ENCODE measurements at places on chromosomes 3 and 15.

- no peak for DNase-seq
These were observed 3.6 kb downstream of the CHSY1 start for GRCh38 chr15:101248274-101248673.

GRCh38 chr3:184750349-184751083, 38.7 kb upstream of the MAGEF1 start:
- DNase-seq: no peak

DNA sequence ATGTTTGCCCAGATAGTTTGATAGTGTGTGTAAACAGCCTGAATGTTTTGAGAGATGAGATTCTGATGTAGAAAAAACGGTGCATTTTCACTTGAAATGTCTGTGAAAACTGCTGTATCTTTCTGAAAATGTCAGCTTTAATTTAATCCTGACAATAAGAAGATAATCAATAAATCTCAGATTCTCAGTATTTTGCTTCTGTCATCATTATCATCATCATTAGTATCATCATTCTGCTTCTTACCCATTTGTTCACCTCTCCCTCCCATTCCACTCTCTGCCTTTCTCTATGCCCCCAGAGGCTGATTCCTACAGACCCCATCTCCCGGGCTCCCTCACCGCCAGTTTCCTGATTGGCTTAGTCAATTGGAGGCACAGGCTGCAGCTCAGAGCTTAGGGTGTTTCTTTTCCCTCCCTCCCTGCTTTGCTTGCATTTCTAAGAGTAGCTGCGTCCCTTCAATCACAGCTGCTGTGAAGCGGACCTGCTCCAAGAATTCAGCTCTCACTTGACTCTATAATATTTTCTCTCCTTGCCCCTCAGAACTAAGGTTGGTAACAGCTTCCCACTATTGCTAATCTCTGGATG, 8.2 kb upstream of the SNTN start:
- DNase-seq: no peak

- no peak for DNase-seq
These were observed 6.4 kb upstream of the NR1D2 start for GRCh38 chr3:23938688-23939087.

GRCh38 chr15:62454567-62455172, 289.6 kb upstream of the C2CD4B start:
- DNase-seq: no peak

- no peak for DNase-seq
These were observed 18.7 kb downstream of the OR5H15 start for GRCh38 chr3:98185180-98185579.

GRCh38 chr15:100211855-100212850, 129.6 kb downstream of the ADAMTS17 start:
- DNase-seq: no peak

DNA sequence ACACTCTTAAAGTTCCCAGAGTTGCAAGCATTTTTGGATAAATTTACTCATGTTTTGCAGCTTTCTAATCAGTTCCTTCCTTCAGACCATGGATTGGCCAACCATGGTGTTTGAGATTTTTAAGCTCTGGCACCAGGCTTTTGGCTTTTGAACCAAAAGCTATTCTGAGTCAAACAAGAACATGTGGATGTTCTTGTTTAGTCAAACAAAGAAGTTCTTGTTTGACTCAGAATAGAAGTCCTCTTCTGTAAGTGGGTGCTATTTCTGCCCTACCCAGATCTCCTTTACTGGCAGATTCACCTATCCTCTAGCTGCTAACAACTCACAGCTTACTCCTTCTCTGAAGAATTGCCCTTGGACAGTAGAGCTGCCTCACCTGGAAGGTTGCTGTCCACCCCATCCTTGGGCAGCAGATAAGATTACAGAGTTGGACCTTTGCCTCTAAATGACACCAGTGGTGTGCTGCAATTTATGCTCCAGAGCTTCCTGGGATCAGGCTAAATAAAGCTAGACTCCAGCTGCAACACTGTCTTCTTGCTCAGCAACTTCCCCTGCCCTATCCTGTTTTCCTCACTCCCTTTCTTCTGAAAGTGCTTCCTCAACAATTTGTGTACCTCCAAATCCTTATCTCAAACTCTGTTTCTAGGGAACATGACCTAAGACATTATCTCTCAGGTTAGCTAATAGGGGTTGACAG, 65.6 kb downstream of the COL6A6 start:
- DNase-seq: no peak

DNA sequence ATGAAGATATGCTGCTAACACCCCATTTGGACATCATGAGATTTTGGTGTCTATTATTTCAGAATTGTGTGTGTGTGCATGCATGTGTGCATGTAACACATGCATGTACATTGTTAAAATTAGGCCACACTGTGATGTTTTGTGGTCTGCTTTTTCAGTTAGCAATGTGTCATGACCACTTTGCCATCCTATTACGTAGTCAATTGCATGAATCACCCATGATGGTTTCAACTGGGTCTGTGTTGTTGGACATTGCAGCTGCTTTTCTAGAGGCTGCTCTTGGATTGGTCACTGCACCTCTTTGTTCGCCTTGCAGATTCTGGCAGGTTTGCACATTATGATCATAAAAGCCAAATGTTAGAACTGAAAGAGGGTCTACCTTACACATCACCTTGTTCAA, 101.0 kb upstream of the THBS1 start:
- DNase-seq: no peak

DNA sequence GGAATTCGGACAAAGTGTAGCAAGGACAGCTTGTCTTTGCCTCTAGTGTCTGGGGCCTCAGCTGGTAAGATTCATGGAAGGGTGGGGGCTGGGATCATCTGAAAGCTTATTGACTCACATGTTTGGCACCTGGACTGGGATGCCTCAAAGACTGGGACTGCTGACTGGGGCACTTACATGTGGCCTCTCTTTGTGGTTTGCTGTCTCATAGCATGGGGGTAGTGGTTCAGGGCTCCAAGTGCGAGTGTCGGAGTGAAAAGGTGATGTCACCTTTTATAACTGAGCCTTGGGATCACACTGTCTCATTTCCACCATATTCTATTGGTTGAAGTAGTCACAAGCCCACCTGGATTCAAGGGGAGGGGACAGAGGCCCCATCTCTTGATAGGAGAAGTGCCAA, 6.8 kb downstream of the MFSD1 start:
- DNase-seq: no peak

Data from germinal center (tissue), 1 donor.